ENCODE measurements at places on chromosomes 12 and 14.

GRCh38 chr14:95515080-95515489 lies 1.4 kb downstream of the SYNE3 start:
- DNase-seq, result no peak

DNA sequence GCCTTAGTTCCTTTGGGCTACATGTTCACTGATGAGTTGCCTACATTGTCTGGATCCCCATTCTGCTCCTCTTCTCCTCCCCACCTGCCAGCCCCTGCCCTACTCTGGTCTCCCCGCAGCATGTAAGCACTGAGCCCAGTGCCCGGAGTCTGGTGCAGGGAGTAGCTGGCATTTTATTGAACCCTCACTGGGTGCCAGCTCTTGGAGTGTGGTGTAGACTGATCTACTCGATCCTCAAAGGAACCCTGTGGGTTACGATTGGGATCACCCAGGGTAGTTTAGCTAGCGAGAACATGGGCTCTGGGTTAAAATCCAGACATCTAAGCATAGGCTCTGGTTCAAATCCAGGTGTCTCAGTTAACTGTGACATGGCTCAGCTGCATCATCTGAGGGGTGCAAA lies 8.3 kb upstream of the SERPINA6 start:
- no peak for DNase-seq

GRCh38 chr12:87082756-87083155 lies 826.6 kb upstream of the MGAT4C start:
- no peak for DNase-seq

- no peak for DNase-seq
Observed at GRCh38 chr12:25194214-25194613, 746 bp downstream of the DNAI7 start.

DNA sequence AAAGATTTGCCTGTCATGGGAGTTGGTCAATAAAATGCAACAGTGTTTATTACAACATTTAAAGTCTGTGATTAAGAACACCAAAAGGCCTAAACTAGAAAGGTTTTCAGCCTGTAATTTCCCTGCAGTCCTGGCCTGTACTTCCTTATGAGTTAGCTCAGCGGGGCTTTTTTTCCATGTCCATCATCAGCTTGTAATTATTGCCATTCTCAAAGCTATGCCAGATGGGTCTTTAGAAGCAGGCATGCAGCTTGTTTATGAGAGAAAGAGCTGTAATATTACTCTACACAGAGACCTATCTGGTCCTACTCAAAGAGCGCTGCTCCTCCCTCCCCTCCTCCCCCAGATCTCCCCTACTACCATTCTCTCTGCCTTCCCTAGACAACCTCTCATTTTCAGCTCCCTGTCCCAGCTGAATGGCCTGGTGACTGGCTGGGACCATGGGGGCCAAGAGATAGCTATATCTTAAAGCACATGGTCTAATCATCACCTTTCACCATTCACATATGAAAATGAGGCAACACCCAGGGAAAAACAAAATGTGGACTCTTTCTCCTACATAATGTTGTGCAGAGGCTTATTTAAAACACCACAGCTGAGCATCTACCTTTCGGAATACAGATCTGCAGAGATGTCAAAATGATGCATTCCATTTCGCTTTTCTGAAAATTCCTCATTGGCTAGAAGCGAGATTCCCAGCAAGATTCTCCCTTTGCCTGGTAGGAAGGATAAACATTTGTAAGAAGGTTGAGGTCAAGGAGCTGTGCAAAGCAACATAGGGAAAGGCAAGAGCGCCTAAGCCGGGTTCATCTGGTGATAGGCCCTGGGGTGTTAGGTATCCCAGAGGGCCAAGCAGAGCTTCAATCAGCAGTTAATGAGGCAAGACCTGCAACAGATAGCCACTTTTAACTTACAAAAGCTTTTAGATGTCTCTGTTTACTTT lies 209.7 kb upstream of the CDKN3 start:
- DNase-seq, result no peak

DNA sequence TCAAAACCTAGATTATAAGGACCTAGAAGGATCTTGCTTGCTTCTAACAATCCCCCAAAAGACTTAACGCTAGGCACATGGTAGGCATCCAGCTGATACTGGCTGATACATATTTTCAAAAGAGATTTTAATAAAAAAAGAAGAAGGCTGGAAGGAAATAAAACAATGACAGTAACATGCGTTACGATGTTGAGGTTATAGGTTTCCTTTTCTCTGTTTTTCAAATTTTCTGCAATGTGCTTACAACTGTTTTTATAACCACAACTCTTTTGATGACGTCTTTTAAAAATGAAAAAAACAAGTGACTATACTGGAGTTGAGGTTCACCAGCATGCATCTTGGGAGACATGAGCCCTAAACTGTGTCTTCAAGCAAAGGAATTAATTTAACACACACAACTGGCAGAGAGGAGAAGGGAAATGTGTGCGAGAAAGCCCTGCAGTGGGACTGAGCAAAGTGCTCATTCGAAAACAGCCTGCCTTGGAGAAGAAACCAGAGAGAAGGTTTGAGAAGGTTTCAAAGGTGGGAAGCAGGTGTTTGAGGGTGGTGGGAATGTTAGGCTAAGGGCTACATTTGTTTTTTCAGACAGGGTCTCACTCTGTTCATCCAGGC lies 80.4 kb downstream of the DUSP16 start:
- no peak for DNase-seq

- DNase-seq, result no peak
Observed at GRCh38 chr14:97655169-97655948, 858.2 kb downstream of the VRK1 start.

GRCh38 chr14:77409131-77409533 lies 14.2 kb downstream of the NOXRED1 start:
- DNase-seq, result no peak

- DNase-seq, result peak; percentile 84
Observed at GRCh38 chr12:56189918-56190694, 823 bp upstream of the SMARCC2 start.

DNA sequence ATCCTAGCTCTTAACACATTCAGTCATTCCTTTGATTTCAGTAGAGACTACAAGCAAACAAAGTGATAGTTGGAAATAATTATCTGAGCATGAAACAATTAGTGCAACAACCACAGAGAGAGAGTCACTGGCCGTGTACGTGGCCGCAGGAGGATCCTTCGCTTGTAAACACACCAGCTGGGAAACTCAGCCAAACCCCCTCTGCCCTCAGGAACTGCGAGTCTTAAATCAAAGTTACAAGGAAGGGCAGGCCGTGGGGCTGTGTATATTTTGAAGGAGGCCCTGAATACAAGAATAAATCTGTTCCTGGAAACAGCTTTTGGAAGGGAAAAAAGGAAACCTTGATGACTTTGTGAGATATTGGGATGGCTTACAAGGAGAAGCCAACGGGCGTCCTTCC lies 164.5 kb downstream of the ANO2 start:
- DNase-seq, result no peak

DNA sequence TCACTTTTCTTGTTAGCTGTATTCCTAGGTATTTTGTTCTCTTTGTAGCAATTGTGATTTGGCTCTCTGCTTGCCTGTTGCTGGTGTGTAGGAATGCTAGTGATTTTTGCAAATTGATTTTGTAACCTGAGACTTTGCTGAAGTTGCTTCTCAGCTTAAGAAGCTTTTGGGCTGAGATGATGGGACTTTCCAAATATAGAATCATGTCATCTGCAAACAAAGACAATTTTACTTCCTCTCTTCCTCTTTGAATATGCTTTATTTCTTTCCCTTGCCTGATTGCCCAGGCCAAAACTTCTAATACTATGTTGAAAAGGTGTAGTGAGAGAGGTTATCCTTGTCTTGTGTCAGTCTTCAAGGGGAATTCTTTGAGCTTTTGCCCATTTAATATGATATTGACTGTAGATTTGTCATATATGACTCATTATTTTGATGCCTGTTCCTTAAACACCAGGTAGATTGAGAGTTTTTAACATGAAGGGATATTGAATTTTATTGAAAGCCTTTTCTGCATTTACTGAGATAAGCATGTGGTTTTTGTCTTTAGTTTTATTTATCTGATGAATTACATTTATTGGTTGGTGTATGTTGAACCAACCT lies 26.7 kb downstream of the CLECL1 start:
- DNase-seq, result no peak

- DNase-seq, result no peak
Observed at GRCh38 chr12:5254703-5255102, 177.2 kb upstream of the NTF3 start.

DNA sequence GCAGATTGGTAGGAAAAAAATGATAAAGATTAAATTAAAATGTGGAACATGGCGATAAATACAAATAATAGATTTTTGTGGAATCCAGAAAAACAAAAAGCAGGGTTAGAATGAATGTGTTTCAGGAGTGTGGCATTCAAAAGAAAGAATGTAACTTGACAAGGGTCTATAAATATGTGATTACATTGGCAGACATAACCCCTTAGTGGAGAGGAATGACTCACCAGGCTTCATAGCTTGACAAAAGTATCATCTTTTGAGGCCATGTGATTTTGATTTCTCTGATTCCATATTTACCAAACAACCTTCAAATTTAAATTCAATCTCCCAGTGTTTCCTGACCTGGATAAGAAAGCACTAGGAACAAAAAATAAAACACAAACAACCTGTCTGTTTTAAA lies 24.4 kb upstream of the MGST1 start:
- no peak for DNase-seq

- DNase-seq, result no peak
Observed at GRCh38 chr14:95290021-95290420, 29.7 kb downstream of the CLMN start.

DNA sequence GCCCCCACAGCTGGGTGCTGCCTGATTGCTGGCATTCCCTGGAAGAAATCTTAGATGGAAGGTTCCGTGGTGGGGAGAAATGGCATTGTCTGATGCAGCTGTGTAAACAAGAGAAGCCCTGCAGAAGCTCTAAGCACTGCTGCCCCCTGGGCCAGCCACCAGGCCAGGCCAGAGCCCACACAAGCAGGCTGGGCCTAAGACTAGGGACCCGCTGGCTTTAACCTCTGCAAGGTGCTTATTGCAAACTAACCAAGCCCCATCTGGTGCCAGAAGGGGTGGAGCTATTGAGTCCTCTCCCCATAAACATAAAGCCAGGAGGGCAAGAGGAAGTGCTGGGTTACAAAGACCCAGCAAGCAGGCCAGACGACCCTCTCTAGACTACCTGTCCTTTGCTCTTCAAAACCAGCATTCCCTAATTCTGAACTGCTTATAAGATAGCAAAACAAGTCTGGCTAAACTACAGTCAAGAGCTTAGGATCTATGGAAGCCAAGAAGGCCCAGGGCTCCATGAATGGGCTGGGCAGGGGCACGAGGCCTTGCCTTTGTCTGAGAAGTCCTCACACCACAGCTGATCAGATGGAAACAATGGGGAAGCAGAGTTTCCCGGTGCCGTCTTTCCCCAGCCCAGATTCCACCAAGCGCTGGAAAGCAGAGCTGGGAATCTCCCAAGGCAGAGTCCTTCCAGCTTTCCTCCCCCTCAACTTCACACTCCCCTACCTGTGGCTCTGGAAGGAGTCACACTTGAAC lies 28.8 kb downstream of the P2RX4 start:
- no peak for DNase-seq

GRCh38 chr12:100566887-100567637 lies 6.4 kb upstream of the GAS2L3 start:
- DNase-seq, result no peak

DNA sequence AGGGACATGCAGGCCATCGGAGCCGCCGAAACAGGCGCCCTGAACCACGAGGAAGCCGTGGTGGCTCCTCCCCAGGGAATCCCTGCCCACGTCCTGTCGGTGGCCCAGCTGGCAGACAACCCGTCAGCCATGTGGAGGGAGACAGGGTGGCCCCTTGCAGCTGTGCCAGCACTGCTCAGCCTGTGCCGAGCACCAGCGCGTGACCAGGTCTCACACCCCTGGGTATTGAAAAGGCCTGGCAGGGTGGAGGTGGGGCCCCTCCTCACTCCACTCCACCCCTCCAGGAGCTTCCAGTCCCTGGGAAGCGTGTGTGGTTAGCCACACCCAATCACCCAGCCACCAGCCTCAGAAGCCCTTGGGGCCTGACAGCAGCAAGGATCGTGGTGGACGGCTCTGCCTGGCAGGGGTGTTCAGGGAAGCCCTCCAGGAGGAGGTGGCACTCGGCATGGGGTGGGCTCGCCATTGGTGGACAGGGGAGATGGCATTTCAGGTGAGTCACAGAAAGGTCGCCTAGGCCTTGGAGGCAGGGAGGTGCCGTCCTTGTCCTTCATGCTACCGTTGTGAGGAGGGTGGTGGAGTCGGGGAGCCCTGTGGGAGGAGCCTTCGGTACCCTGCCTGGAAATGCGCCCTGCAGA lies 12.3 kb upstream of the DLK1 start:
- DNase-seq, result no peak

DNA sequence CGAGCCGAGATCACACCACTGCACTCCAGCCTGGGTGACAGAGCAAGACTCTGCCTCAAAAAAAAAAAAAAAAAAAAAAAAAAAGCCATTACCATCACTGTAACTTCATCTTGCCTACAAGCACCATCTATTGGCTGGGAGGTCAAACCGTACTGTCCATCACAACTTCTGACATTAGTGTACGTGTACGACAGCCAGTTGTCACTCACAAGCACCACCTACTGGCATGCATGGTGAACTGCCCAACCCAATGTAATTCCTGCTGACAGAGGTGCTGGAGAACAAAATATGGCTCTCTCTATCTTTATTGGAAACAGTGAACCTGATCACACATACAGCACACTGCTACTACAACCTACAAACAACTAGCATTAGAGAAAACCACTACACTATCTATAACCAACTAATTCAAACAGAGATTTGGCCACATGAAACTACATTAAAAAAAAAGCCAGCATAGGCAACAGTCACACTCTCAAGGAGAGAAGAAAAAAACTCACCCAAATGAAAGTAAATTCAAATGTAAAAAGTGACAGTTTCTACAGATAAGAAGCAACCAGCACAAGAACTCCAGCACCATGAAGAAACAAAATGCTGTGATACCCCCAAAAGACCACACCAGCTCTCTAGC lies 82.3 kb downstream of the PUS7L start:
- DNase-seq, result no peak

- no peak for DNase-seq
Observed at GRCh38 chr14:91356181-91356763, 61.3 kb downstream of the CCDC88C start.

DNA sequence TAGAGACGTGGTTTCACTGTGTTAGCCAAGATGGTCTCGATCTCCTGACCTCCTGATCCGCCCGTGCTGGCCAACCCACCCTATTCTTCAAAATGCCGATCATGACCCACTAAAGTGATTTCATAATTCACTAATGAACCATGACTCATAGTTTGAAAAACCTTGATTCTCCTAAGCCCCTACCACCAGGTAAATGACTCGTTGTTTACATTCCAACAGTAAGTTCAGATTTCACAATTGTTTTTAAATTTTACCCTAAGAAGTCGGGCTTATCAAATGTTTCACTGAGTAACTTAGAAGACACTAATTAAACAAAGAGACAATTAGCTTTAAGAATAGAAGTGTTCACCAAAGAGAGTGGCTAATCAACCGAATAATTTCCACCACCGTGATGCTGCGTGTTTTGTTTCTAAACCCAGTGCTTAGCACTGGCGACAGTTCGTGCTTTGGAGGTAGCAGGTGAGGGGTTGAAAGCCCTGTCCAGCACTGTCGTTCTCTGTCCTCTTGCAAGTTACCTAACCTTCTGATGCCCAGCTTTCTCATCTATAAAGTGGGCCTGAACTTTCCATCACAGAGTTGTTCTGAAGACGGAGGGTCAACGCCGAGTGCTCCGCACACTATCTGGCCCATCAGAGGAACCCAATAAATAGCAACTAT lies 136.5 kb downstream of the NTF3 start:
- DNase-seq, result no peak

Measured in stimulated activated CD4-positive, alpha-beta T cell treated with anti-CD3 and anti-CD28 coated beads, Interleukin-1b, Interleukin-23, amount 100 ng/mL, for 1 hour (primary cell).